Lung microvascular endothelial cell (primary cell): ENCODE measurements at places on chromosomes 11 and 22. TPM values are rescaled to one million over a fixed set of nuclear protein-coding genes. Genes with fewer than 3 reads are reported as not detected.

The NRGN gene
- total RNA-seq, result 0.20 and 0.65 TPM in 2 replicates

The USH1C gene
- total RNA-seq, result not detected in 2 replicates

The ANO1 gene
- 0.44 TPM in 1 of 2 replicates, not detected in the other for total RNA-seq

The DDX6 gene
- total RNA-seq, result 71.0 and 77.4 TPM in 2 replicates

The GLYATL1 gene
- not detected in 2 replicates for total RNA-seq

The CEND1 gene
- under 0.01 TPM in 2 replicates for total RNA-seq

The KRTAP5-4 gene
- total RNA-seq, result not detected in 2 replicates

The PLAAT4 gene
- total RNA-seq, result 1.6 and 2.8 TPM in 2 replicates

The OR8G1 gene
- not detected in 2 replicates for total RNA-seq

The CFAP300 gene
- total RNA-seq, result not detected in 2 replicates

The PRG3 gene
- not detected in 2 replicates for total RNA-seq

The MOGAT2 gene
- not detected in 2 replicates for total RNA-seq

The HSPB2 gene
- total RNA-seq, result not detected in 2 replicates

The SPCS2 gene
- 8.7 and 15.0 TPM in 2 replicates for total RNA-seq

The PGM2L1 gene
- total RNA-seq, result 31.4 and 40.1 TPM in 2 replicates

The MRGPRE gene
- total RNA-seq, result not detected in 2 replicates

The PLAAT2 gene
- not detected in 2 replicates for total RNA-seq

The PIK3IP1 gene
- total RNA-seq, result 15.1 and 23.3 TPM in 2 replicates

The PCNX3 gene
- total RNA-seq, result 10.2 and 12.9 TPM in 2 replicates

The FGF4 gene
- not detected in 2 replicates for total RNA-seq

The SCO2 gene
- total RNA-seq, result 1.3 and 2.4 TPM in 2 replicates

The TEX12 gene
- total RNA-seq, result under 0.01 TPM in 1 of 2 replicates, not detected in the other

The MRGPRX3 gene
- total RNA-seq, result under 0.01 and 0.40 TPM in 2 replicates

The PATE4 gene
- not detected in 2 replicates for total RNA-seq

The OR56A1 gene
- total RNA-seq, result not detected in 2 replicates

The INPP5J gene
- total RNA-seq, result under 0.01 TPM in 2 replicates

The ZNF215 gene
- 0.79 and 2.0 TPM in 2 replicates for total RNA-seq

The CD248 gene
- total RNA-seq, result under 0.01 TPM in 2 replicates

The F2 gene
- not detected in 2 replicates for total RNA-seq

The ADAMTS8 gene
- total RNA-seq, result not detected in 2 replicates

The POTEH gene
- under 0.01 and 0.20 TPM in 2 replicates for total RNA-seq

The APOL1 gene
- 5.8 and 12.2 TPM in 2 replicates for total RNA-seq
